ENCODE measurements at places on chromosomes 3 and 15.

DNA sequence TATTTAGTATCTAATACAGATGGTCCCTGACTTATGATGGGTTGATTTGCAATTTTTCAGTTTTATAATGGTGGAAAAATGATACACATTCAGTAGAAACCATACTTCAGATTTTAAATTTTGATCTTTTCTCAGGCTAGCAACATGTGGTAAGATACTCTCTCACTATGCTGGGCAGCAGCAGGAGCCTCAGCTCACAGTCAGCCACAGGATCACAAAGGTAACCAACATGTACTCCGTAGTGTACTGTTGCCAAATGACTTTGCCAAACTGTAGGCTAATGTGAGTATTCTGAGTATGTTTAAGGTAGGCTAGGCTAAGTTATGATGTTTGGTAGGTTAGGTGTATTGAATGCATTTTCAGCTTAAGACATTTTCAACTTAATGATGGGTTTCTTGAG lies 498.6 kb upstream of the DPPA4 start:
- DNase-seq: no peak

- no peak for DNase-seq
Measured at GRCh38 chr3:24123596-24123995, 178.5 kb downstream of the NR1D2 start.

GRCh38 chr15:77022646-77023575 lies 28.0 kb downstream of the PSTPIP1 start:
- no peak for DNase-seq

- no peak for DNase-seq
Measured at GRCh38 chr3:62329971-62330370, 43.4 kb downstream of the FEZF2 start.

GRCh38 chr15:42549741-42550392 lies 1.2 kb downstream of the HAUS2 start:
- no peak for DNase-seq

- no peak for DNase-seq
Measured at GRCh38 chr15:69881302-69881670, 216.4 kb downstream of the TLE3 start.

- no peak for DNase-seq
Measured at GRCh38 chr3:16061491-16061890, 113.0 kb upstream of the GALNT15 start.

GRCh38 chr3:81728766-81729544 lies 32.5 kb downstream of the GBE1 start:
- DNase-seq: no peak

- no peak for DNase-seq
Measured at GRCh38 chr3:100899440-100900091, 93.7 kb downstream of the ABI3BP start.

DNA sequence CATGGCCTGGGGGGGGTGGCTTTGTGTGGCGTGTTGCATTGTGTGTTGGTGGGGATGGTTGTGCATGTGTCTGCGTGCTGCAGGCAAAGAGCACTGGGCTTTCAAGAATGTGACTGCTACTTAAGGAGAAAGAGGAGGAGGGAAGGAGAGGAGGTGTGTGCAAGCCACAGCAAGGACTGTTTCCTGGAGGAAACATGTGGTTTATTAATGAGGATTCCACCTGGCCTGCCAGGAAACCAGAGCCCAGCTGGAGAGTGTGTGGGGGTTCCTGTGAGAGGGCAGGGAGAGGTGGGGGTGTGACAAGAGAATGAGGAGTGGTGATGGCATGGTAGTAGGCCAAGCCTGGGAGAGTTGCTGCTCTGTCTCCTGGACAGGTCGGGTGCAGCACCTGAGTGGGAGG lies 258.1 kb upstream of the ROPN1 start:
- no peak for DNase-seq

- no peak for DNase-seq
Measured at GRCh38 chr3:122305818-122306621, 19.0 kb upstream of the CSTA start.

DNA sequence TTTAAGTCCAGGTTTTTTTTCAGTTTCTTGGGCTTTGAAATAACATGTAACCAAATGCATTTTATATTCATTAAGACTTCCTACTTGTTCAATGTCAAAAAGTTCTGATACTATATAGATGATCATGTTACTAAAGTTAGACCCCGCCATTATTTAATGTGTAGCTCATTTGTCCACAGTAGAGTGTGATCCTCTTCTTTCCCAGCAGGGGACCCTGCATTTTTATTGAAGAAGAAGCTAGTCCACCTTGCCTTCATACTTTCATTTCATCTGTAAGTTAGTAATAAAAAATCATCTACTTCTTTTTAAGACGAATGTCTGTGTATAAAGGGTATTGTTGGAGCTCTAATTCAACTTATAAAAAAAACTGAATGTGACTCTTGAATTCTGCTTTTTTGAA lies 404.6 kb downstream of the SI start:
- DNase-seq: no peak

DNA sequence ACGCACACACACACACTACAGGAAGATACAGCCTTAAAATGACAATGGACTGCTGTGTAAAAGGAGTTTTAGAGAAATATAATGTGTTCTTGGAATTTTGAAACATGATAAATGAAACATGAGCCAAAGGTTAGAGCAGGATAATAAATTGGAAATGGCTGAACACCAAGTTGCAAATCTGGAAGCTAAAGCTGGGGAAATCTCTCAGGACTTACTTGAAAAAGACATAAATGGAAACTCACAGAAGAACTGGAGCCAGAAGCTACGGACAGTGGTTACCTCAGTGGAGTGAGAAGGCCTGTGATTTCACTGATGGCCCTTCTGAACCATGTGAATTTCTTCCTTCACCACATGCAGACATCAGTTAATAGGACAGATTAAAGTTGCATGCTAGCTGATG lies 37.3 kb upstream of the ATP10A start:
- DNase-seq: no peak

- DNase-seq: no peak
Measured at GRCh38 chr15:70653426-70653825, 109.9 kb downstream of the UACA start.
